ENCODE measurements at places on chromosomes 3 and 15.

DNA sequence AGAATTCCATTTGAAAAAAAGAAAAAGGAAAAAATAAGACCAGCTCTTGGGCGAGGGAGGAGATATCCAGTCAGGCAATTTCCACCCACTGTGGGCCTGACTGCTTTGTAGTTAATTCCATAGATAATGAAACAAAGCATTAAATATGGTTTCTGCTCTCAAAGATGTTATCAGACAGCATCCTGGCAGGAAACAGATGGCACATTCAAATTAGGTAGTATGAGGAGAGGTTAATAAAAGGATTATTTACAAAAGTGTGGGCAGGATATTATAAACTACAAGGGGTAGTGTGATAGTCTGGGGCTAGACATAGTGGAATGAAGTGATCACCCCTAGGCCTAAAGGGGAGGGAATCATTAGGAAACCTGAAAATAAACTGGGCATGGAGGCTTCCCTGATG lies 193.2 kb downstream of the CLSTN2 start:
- DNase-seq: no peak

GRCh38 chr3:191802671-191803070 lies 341.7 kb downstream of the PYDC2 start:
- no peak for DNase-seq

DNA sequence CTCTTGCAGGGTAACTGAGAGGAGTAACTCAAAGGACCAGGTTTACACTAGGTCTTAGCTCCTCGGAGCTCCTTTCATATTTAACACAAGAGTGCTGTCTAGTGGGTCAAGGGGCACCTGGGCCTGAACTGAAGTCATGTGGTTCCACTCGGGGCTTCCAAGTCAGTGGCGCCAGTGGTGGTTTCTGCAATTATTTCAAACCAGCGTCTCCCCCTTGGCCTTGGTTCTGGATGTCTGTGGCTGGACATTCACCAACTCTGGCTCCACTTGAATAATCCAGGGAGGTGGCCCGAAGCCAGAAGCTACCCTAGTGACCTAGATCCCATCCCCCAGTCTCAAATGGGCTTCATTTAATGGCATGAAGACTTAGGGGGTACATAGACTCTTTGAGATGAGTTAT lies 144.3 kb upstream of the ADAMTS9 start:
- no peak for DNase-seq

- no peak for DNase-seq
Measured at GRCh38 chr3:110519071-110519470, 552.5 kb upstream of the NECTIN3 start.

DNA sequence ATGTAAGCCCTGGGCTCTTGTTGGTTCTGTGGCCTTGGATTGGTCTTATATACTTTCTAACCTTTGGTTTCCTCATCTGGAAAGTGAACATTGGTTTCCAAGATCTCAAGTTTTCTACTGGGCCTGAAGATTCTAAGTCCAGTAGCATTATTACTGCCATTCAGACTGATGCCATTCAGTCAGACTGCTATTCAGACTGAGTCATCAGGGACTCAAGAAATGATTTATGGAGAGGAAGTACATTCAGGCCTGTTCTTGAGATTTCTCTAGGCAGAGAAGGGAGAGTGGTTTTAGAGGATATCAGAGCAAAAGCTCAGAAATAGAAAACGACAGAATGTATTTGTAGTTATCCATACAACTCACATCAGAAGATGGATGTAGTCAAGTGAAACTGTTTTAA lies 557.2 kb downstream of the NR2F2 start:
- no peak for DNase-seq

DNA sequence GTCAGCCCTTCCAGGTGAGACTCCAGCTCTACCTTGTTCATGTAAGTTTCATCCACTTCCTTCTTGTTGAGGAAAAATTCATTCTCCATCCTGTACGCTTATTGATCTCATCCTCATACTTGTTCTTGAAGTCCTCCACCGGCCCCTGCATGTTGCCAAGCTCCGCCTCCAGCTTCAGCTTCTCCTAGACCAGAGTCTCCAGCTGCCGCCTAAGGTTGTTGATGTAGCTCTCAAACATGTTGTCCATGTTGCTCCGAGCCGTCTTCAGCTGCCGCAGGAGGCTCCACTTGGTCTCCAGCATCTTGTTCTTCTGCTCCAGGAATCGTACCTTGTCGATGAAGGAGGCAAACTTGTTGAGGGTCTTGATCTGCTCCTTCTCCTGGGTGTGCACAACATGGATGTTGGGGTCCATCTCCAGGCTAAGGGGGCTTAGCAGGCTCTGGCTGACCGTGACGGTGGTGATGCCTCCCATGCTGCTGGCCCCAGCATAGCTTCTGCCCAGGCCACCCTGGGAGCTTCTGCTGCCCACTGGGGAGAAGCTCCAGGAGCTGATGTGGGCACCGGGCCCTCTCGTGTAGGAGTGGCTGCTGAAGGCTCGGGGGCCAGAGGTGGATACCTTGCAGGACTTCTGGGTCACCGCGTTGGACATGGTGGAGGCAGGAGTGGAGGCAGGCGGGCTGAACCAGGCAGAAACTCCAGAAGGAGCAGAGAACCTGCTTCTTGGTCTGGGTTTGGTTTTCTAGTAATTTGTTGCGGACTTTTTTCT lies 422.6 kb upstream of the ARPP21 start:
- no peak for DNase-seq

- no peak for DNase-seq
Measured at GRCh38 chr15:60423537-60423936, 25.8 kb upstream of the ANXA2 start.

DNA sequence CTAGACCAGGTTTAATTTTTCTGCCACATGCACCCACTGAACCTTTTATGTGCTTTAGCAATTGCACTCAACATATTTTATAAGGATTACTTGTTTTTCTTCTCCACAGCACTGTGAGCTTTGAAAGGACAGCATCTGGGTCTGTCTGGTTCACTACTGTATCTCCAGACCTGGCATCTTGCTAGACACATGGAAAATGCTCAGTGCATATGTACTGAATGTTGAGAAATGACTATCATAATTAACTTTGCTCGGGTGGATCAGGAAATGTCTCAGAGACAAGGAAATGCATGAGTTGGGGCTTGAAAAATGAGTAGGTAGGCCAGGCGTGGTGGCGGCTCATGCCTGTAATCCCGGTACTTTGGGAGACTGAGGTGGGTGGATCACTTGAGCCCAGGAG lies 40.2 kb downstream of the DOCK3 start:
- peak; percentile 47 for DNase-seq

DNA sequence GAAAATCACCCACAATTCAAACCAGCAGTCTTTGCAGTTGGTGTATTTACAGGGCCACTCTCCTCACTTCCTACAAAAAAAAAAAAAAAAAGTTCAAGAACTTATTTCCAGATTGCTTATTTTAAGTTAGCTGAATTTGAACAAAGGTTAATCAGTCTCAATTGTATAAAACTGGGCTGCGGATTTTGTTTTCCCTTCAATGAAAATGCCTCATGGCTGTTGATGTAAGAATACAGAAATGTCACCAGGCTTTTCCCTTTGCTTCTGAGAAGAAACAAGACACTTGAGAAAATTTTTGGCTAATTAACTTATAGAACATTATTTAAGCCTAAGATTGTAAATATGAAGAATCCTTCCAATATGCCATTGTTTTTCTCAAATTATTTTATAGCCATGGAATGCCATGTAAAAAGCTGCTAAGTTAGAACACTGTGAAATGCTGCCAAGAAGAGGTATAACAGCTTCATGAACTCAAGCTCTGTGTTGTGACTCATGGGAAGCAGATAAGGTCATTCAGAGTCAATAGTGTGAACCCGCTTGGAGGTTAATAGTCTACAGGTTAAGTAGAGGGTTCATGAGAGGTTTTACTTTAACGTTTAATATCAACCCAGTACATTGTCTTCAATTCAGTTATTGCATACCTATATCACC lies 84.3 kb upstream of the ABI3BP start:
- DNase-seq: no peak

GRCh38 chr3:6260551-6261191 lies 600.2 kb upstream of the GRM7 start:
- DNase-seq: no peak

GRCh38 chr3:72618739-72619138 lies 229.5 kb downstream of the SHQ1 start:
- DNase-seq: no peak

- DNase-seq: no peak
Measured at GRCh38 chr3:72818905-72819304, 29.3 kb downstream of the SHQ1 start.

DNA sequence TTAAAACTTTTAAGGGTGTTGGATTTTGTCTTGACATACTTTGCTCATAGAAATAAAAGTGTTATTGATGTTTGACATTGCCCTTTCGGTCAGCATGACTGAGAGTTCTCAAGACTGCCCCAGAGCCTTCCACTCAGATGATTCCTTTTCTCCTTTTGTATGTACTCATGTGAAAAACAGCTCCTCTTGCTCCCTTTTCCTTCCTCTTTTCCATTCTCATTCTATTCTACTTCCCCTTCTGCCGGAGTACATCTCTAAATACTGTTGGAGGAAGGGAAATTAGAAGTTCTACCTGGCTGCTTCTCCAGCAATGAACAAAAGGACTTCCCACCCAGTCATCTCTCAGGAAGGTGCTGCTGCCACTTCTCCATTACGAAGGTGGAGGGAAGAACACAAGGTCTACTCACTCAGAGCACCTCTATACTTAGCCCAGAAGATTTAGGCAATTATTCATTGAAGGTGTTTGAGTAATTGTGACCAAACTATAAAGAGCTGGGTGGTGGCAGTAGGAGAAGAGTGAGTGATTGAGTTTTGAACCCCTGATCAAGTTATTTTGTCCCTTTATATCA lies 163.8 kb upstream of the MBNL1 start:
- DNase-seq: no peak

GRCh38 chr3:57820479-57820878 lies 64.4 kb downstream of the SLMAP start:
- DNase-seq: no peak

DNA sequence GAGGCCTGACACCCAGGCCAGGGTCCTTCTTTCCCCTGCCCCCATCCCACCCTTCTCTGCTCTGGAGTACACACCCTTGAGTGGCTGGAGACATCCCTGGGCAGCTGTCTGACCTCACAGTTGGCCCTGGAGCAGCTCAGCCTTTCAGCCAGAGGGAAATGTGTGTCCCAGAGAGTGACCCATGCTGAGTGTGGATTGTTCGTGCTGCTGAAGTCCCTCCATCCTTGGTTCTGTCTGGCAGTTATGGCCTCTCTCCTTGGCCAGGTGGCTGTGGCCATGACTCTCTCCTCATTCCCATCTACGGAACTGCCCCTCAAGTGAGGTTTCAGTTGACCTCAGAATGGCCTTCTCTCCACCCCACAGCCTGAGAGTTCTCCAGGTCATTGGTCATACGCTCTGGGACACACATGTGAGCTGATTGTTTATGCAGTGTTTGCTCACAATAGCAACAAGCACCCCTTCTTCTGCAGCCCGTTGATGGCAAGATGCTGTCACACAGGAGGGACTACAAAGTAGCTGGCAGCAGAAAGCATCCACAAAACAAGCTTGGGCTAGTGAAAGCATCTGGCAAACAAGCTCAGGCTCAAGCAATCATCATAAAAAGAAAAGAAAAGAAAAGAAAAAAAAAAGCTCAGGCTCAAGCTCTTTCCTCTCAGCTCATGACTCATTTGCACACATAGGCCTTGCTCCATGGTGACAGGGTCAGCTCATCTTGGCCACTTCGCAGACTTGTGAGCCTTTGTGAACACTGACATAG lies 55.3 kb upstream of the ITGA11 start:
- no peak for DNase-seq

GRCh38 chr3:132394320-132394719 lies 23.0 kb upstream of the DNAJC13 start:
- DNase-seq: peak; percentile 54

GRCh38 chr3:13420045-13420830 lies at the start of gene NUP210:
Gene NUP210, minus strand, starts transcription at chr3:13420322. Its CDS starts 96 bp downstream, at chr3:13420226.
- DNase-seq: no peak

DNA sequence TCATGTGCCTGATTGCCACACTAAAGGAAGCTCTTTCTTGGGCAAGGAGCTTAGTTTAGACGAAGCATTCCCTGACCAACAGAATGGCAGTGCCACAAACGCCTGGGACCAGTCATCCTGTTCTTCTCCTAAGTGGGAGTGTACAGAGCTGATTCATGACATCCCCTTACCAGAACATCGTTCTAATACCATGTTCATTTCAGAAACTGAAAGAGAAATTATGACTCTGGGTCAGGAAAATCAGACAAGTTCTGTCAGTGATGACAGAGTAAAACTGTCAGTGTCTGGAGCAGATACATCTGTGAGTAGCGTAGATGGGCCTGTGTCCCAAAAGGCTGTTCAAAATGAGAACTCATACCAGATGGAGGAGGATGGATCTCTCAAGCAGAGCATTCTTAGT lies 18.4 kb downstream of the SENP5 start:
- DNase-seq: no peak

Measured in right forelimb (tissue), 1 donor.